Caudate nucleus (tissue), 63 donors: ENCODE measurements at places on chromosomes 7 and 10.

DNA sequence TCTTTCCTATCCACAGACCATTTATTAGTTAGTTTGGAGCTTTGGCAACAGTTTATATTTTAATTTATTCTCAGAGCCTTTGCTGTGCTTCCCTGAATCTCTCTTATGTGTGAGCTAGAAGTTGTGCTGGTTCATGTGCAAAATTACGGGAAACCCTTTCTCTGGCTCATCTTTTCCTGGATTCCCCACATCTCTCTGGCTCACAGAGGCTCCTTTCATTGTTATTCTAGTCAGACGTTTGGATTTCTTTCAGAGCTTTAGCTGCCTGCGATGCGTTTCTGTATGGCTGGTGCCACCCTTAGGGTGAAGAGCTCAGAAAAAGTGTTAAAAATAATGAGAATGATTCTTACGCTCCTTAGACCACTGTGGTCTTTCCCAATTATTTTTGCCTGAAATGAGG, 53.3 kb downstream of the TPST1 start:
- DNase-seq = no peak

DNA sequence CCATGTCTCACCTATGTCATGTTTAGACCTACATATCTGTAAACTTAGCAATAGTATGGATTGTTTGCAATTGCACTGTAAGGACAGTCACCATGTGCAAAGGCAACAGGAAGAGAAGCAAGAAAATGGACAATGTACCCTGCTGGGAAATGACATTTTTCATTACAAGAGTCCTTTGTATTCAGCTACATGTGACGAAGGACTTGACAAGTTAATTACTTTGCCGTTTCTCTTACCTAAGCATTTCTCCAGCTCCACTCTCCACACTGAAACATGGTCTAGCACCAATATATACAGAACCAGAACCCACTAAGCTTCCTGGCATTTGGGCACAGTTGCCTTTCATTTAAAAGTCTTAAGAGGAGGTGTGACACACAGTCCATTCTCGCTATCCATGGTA, 76.6 kb upstream of the PFKP start:
- DNase-seq = no peak

GRCh38 chr7:128665057-128665456, 7.0 kb upstream of the GARIN1A start:
- DNase-seq = no peak

GRCh38 chr7:130114776-130115175, 44.4 kb downstream of the KLHDC10 start:
- no peak for DNase-seq

GRCh38 chr10:104100795-104101194, 15.1 kb upstream of the COL17A1 start:
- DNase-seq = no peak

DNA sequence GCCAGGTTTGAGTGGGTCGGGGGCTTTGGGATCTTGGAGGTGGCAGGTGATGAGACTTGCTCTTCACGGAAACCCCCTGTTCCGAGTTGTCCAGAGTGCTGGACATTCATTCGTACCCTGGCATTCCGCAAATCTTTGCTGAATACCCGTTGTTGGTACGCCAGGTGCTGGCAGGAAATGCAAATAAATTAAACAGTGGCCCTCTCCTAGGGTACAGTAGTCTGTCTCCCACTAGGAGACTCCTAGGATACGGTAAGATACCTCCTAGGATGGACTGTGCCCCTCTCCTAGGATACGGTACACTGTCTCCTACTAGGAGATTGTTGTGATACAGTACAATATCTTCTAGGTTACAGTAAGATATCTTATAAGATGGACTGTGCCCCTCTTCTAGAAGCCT, 544 bp downstream of the SEC23IP start:
- DNase-seq = no peak

GRCh38 chr10:1627945-1628344, 109.4 kb downstream of the ADARB2 start:
- DNase-seq = no peak

DNA sequence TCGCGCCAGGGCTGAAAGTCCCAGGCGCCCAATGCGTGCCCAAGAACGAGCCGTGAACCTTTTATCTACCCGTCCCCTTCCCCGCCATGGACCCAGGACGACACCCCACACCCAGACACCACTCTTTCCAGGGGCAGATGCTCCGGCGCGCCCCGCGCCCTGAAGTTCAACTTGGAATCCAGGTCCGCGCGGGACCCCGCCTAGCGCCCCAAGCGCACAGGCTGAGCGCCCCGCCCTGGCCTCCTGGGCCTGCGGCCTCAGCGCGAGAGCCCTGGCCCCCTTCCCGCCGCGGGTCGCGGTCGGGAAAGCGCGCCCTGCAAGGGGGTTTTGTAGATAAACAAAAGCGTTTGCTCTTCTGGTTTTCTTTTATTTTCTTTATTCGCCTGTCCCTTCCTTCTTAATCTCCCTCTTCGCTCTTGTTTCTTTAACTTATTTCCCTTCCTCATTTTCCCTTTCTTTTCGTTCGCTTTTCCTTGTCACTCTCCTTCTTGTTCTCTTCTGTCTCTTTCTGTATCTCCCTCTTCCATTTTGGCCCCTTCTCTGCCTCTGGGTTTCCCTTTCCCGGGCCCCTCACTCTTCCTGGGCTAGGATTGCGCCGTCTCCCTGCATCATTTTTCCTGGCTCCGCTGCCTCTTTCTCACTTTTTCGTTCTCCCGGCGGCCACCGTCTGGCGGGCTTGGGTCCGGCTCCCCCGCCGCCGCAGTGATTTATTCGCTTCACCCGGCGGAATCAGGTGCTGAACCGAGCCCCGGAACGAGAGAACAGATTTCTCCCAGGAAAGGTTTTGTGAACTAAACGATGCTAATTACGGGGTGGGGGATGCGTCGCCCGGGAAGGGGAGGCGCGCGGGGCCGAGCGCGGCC, 15.3 kb upstream of the PAX2 start:
- no peak for DNase-seq

- DNase-seq = no peak
Measured at GRCh38 chr7:75739796-75740672, 1.3 kb upstream of the HIP1 start.

DNA sequence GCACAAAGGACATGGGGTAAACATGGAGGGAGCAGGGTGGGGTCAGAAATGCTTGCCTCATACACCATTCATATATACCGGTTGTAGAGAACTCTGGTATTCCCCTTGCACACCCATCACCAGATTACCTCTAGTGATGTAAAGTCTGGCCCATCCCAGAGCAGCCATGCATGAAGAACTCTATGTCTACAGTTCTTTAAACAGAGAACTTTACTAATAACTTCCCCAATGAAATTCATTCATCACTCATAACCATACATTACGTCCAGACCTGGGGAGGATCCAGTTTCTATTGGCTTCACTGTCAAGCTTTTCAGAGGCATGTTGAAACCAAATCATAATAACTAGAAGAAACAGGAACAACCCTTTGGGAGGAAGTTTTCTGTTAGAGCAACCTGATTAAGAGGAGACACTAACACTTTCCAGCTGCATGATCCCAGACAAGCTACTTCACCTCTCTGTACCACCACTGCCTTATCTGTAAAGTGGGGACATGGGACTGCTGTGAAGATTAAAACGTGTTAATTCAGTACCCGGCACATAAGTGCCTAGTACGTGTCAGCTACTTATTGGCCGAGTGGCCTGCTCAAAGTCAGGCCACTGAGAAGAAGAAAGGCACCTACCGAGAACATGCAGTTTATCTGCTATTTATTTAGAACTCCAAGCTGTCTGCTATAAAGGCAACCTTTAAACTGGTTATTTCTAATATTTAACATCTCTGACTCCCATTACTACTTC, 59.7 kb downstream of the IGF2BP3 start:
- no peak for DNase-seq

DNA sequence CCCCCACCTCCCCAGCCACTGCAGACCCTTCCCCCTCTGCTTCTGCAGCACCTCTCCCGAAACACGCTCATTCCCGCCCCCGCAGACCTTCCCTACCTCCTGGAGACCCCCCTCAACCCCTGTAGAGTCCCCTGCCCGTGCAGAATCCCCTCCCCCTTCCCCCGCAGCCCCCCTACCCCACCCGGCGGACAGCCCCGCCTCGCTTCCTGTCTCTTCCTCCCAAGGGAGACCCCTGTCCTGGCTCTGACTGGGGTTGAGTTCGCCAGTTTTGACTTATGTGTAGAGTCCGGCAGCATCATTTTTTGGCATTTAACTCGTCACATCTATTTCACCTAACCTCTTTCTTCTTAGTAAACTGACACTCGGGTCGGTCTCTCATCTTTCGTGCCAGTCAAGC, 54.0 kb downstream of the ALOX5 start:
- no peak for DNase-seq

DNA sequence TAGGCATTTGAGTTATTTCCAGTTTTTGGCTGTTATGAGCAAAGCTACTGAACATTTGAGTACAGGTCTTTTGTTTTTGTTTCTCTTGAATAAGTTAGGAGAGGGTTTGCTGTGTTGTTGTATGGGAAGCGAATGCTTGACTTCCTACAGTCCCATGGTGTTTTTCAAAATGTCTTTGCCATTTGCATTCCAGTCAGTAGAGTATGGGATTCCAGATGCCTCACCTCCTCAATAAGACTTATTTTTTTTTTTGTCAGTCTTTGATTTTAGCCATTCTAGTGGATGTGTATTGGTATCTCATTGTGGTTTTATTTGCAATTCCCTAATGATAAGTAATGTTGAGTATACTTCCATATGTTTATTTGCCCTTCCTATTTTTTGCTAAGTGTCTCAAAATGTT, 19.4 kb downstream of the CDK13 start:
- DNase-seq = no peak

- no peak for DNase-seq
Measured at GRCh38 chr10:49330127-49330665, 31.2 kb downstream of the C10orf71 start.

DNA sequence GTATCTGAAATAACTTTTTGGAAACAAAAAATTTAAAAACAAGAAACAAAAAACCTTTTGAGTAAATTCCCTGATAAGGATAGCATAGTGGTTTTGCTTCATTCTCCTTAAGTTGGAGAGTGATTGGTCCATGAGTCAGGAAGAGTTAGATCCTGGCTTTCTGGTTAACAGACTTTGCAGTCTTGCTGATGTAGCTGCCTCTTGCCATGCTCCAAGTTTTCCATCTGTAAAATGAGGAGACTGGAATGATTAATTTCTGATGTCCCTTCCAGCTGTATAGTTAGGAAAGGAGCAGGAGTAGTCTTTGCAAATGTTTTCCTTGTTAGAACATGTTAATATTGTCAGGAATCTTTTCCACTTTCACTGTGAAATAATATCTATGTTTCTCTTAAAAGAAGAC, 266.6 kb downstream of the DNAJB9 start:
- DNase-seq = no peak

- no peak for DNase-seq
Measured at GRCh38 chr10:57579926-57580325, 687.8 kb downstream of the IPMK start.

DNA sequence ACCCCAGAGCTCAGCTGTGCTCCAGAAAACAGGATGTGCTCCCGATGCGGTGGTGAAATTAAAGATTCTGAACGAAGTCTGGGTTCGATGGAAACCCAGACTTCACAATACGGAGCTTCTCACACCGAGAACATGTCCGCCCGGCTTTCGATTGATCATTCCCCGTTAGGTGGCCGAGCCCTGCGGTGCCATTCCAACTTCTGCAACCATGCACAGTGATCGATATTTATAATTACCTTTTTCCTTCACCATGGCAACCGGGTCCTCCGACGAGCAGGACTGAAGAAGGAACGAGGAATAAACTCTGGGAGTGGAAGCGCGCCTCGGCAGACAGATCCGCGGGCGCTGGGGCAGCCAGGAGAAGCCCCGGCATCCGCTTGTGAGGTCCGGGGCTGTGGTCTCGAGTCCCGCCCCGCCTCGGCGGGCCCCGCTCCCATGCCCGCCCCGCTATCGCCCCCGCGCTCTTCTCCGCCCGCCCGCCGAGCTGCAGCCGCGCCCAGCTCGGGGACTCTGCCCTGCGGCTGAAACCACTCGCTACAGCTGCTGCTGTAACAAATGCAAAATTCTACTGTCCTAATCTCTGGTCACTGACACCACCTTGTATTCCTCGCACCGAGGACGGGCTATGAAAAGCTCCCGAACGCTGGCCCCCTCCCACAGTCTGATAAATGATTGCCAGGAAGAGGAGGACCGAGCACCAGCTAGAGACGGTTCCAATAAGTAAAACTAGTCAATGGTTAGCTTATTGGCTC, 26.2 kb downstream of the ABLIM1 start:
- DNase-seq = peak; percentile 18

- DNase-seq = no peak
Measured at GRCh38 chr10:72105710-72106109, 17.4 kb upstream of the SPOCK2 start.

GRCh38 chr10:96513305-96513697, 425 bp downstream of the TLL2 start:
- DNase-seq = no peak

DNA sequence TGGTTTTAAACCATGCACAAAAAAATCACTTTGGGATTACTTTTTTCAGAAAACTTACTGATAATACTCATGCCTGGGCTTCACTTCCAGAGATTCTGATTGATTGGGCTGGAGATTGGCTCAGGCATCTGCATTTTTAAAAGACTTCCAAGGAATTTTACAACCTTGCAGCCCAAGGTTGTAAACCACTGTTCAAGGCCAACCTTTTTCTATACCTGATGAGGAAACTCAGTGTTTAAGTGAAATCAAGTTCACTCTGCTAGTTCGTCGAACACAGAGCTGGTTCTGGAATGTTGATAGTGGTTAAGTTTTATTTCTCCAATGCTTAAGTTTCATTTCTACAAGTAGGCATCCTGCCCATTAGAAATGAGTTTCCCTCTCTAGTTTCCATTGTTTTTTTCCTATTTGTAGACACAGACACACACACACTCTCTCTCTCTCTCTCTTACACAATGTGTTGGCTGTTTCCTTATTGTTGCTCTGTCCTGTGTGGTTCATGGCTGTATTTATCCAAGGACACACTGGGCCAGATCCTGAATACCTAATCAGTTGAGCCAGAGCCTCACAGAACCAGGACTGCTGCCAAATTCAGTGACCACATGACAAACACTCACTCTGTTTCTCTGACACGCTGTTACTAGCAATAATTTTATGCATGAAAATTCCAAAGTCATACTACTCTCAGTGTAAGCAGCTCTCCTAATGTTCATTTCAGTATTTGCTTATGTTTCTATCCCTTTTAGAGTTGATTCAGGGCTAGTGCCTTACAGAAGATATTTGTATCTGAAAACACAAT, 3.7 kb upstream of the IFIT1B start:
- DNase-seq = peak; percentile 88

DNA sequence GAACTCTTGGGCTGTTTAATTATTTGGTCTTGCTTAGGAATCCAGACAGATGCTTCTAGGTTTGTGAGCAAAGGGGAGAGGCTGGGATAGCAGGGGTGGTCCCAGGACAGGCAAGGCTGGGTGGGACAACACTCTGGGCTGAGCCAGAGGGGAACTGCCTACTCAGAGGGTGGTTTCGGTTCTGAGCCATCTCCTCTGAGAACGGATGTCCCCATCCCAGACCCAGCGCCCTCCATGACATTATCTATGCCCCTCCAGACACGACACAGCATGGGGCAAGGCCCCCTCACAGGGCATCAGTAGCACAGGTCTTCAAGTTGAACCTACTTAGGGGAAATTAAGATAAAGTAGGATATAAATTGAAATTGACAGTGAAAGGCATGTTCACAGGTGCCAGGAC, 7.1 kb downstream of the ASB10 start:
- DNase-seq = no peak

- DNase-seq = no peak
Measured at GRCh38 chr10:110947061-110947595, 27.7 kb downstream of the SHOC2 start.

GRCh38 chr10:120156614-120157274, 264.2 kb downstream of the SEC23IP start:
- DNase-seq = no peak

- no peak for DNase-seq
Measured at GRCh38 chr7:95517458-95517857, 31.7 kb downstream of the ASB4 start.
